ENCODE measurements at places on chromosomes 6 and 20.

GRCh38 chr6:15523679-15524630, 138.9 kb downstream of the DTNBP1 start:
- DNase-seq: no peak

- peak; percentile 33 for DNase-seq
Measured at GRCh38 chr6:168284187-168284586, 35.4 kb downstream of the DACT2 start.

DNA sequence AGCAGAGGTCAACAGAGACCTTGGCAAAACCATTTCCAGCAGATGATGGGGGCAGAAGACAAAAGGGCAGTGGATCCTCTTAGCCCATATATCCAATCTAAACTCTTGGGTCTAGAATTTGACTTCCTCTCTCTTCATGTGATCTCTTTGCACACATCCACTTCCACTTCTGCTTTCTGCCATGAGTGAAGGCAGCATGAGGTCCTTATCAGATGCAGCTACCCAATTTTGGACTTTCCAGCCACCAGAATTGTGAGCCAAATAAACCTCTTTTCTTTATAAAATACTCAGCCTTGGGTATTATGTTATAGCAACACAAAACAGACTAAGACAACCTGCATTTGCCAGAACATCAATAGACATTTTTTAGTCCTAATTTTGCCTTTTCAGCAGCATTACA, 191.6 kb downstream of the ADAT2 start:
- no peak for DNase-seq

GRCh38 chr6:22473991-22474682, 95.2 kb upstream of the HDGFL1 start:
- DNase-seq: no peak

Data from bronchial epithelial cell (primary cell).